ENCODE measurements at places on chromosomes 2 and 18. TPM values are rescaled to one million over a fixed set of nuclear protein-coding genes. Genes with fewer than 3 reads are reported as not detected.

DNA sequence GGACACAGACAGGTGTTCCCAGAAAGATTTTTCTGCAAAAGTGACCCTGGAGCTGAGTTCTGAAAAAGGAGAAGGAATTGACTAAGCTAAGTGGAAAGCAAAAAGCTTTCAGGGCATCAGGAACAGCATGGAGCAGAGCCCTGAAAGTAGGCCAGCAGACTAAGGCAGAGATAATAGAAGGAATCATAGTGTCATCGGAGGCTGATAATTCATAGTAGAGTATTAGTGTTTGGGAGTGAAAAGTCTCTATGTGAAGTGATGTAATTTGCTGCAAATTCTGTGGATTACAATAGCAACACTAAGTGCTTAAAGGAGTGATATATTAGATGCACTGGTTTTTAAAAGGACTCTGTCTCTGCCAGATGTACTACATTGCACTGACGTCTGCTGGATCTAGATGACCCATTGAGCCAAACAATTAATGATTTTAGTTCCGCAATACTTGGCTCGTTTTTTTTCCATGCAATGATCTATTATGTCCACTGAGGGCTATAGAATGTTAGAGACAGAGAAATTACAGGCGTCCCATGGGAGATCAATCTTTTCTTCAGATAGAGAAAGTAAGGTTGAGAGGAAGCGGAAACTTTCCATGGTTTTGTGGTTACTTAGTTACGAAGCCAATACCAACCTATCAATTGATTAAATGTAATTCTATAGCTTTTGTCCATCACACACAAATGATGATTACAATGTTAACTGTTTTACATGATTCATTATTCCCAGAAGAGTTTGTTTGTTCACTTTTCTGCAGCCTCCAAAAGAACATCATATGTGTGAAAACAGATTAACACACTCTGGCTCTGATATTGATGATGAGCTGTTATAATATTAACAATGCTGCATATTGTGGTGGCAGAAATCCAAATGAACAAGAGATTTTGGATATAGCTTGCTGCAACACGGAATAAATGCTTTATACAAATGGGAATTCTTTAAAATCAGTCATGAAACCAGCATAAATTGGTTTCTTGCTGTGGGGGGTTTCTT, 143.7 kb downstream of the MC4R start:
- no peak for DNase-seq

Gene ITGA4
- total RNA-seq = 2.7 TPM

- no peak for DNase-seq
Measured at GRCh38 chr18:36212301-36213171, 25.2 kb downstream of the MOCOS start.

- DNase-seq = no peak
Measured at GRCh38 chr2:120869036-120869729, 133.5 kb downstream of the GLI2 start.

DNA sequence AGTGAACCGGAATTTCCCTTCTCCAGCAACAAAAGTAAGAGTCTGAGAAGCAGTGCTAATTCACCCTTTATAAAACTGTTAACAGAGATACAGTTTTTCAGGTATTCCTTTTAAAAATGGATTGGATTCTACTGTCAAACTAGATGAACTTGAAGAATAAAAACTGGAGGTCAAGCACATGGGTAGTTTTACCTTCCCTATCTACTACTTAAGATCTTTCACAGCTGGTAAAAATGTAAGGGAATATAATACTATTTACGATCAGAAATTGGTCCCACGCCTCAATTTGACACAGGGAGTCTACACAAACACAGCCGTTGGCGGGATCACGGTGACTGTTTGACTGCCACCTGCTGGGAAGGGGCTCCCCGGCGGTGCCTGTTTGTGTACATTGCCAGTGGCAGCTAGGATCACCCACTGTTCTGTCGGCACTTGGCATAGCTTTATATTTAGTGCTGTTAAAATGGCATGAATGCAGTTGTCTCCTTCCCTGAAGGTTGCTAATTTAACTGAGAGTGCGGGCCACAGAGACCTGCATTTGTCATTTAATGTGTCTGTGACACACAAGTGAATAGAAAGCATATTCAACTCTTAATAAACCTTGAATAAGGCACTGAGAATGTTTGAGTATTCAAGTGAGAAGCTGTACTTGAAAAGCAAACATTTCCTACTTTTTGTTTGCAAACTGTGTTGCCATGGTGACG, 59.5 kb downstream of the ABCG8 start:
- peak; percentile 38 for DNase-seq

GRCh38 chr2:47206181-47206580, 51.1 kb upstream of the STPG4 start:
- DNase-seq = no peak

DNA sequence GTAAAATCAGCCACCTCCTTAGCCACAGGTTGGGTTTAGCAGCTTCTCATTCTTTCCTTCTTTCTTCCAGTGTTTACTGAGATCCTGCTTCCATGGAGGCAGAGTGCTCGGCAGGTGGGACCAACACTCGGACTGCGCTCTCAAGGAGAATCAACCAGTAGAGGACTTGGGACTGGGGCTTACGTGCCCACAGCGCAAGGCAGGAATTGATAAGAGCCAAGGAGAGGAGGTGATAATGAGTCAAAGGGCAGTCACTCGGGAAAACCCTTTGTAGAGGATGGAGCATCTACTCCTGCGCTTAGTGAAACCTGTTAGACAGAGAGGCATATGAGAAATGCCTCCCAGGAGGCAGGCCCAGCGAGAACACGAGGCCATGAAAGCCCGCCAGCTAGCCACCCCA, 2.9 kb upstream of the MRO start:
- no peak for DNase-seq

Gene CCDC68
- total RNA-seq = 0.23 TPM

Gene GKN2
- not detected for total RNA-seq

Gene ABCA12
- total RNA-seq = 0.04 TPM

DNA sequence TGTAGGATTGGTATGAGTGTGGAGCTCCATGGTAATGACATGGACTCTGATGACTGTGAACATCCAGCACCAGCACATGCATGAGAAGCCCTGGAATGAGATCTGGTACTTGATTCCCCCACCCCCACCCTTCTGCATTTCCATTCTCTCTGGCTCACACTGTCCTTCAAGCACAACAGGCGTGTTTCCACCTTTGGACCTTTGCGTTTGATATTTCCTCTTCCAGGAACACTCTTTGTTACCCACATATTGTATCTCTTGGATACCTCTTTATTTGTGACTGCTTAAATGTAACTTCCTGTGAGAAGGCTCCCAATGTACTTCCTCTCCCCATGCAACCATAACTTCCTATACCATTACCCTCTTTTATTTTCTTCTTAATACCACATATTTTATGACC, 263.8 kb downstream of the HNMT start:
- DNase-seq = no peak

Gene REG1A
- total RNA-seq = 8.2 TPM

Gene NPC1
- 23.9 TPM for total RNA-seq

Gene DNAJC5G
- total RNA-seq = 0.18 TPM

GRCh38 chr18:54607213-54608027, 16.4 kb downstream of the DYNAP start:
- DNase-seq = peak; percentile 19

- DNase-seq = no peak
Measured at GRCh38 chr2:85828725-85829124, 60.1 kb downstream of the ST3GAL5 start.

Gene FSHR
- not detected for total RNA-seq

Gene INPP5D
- 17.2 TPM for total RNA-seq

DNA sequence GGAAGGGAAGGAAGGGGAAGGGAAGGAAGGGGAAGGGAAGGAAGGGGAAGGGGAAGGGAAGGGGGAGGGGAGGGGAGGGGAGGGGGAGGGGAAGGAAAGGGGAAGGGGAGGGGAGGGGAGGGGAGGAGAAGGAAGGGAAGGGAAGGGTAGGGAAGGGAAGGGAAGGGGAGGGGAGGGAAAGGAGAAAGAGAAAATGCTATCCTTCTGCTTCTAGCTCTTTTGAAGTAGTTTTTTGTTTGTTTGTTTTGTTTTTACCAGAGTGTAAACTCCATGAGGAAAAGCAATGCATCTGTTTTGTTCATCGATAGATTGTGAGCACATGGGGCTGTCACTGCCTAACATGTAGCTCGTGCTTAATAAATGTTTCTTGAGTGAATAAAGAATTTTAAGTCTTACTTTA, 1592.7 kb upstream of the ACVR2A start:
- DNase-seq = no peak

Gene IMPA2
- total RNA-seq = 98.8 TPM

DNA sequence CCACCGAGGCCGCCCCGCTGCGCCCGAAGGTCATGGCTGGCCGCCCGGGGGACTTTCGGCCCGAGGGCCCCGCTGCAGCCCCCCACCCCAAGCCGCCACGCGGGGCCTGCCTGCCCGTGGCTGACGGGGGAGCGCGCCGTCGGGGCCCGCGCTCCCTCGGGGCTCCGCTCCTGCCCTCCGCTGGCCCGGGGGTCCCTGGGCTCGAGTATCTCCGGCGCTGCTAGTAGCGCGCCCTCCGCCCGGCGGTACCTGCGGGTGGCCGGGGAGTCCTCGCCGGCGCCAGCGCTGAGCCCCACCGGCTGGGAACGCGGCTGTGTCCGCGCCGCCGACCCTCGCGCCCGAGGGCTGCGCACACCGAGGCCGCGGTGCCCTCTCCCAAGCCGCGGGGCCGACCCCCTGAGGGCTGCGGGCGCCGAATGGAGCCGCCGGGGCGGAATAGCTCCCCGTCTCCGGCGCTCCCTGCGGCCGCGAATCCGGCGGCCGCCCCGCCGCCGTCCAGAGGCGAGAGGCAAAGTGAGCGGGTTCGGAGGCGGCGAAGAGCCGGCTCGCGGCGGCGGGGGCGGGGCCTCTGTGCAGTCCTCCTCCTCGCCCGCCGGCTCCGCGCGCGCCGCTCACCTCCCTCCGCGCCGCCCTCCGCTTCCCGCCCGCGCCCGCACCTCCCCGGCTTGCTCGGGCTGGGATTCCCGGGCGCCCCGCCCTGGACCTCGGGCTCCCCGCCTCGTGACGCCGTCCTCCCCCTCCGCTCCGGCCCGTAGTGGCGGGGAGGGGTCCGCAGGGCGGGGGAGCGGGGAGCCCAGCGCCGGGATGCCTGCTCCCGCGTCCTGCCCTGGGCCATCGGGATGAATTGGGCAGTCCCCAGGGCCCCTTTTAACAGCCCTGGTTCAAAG, at the start of gene KCNG3:
TSS of gene KCNG3 (minus strand) at position 515 of the 887 bp plus-strand sequence. CDS start at position 34, 481 bp downstream.
- DNase-seq = peak; percentile 83

GRCh38 chr2:199471443-199472057, 13.8 kb upstream of the SATB2 start:
- peak; percentile 94 for DNase-seq

Gene CFC1
- not detected for total RNA-seq

DNA sequence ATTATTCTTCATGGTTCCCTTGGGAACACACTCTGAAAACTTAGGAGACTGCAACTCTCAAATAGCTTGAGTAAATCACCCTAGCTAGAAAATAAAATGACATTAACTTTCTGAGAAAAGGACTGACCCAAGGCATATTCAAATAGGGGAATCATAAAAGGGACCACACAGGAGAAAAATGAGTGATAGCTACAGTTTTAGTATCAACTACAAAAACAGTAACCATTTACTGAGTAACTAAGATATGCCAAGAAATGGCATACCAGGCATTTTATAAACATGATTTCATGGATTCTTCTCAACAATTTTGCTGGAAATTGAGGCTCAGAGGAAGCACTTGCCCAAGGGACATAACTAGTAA, 84.5 kb downstream of the AFF3 start:
- no peak for DNase-seq

Gene DUSP19
- 3.4 TPM for total RNA-seq

Gene RAB17
- 140 TPM for total RNA-seq

DNA sequence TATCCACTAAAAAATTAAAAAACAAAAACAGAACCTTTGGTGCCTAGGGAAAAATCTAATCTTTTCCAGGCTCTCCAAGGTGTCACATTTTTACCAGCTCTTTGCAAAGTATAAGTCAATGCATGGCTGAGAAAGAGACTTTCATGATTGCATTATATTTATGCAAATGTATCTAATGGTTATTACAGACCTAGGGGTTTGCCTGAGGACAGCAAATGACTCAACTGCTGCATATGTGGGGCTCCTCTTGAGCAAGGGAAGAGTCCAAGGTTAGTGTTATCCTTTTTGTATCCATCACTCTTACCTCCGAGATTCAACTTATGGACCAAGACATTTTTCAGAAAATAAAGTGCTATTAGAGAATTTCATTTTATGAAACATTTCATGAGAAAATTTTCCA, 33.9 kb upstream of the RMP24 start:
- DNase-seq = no peak

- peak; percentile 75 for DNase-seq
Measured at GRCh38 chr18:80246445-80247392, 595 bp downstream of the PARD6G start.

GRCh38 chr2:20622731-20623130, 28.2 kb downstream of the HS1BP3 start:
- no peak for DNase-seq

DNA sequence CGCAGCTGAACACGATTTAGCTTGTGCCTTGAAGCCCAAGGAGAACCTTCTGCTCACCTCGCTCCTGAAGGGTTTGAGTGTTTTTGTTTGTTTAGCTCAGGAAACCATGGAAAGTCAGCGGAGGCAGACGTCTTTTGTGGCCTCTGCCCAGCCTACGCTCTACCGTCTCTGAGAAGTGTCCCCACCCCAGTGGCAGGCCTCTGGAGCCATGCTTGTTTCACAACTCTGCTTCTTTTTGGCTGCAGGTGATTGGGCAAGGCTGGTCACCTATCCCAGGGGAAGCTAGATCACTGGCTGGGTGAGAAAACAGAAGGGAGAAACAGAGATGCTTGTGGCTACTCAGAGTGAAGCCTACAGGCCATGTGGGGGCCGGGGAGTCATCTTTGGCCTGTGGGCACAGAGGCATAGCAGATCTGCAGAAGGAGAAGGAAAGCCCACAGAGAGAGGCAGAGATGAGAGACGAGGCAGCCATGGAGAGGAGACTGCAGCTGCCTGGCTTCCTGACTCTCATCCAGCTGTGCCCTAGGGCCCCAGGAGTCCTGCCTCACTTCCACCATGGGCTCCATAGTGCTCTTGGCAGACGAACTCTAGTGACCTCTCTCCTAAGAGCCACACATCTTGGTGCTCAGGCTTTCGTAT, 50.1 kb downstream of the CIB4 start:
- DNase-seq = peak; percentile 2

- DNase-seq = no peak
Measured at GRCh38 chr18:61908661-61909060, 15.9 kb upstream of the RNF152 start.

All from WTC11 (cell line).